Lung (tissue), 17 donors: ENCODE measurements at places on chromosomes 11 and 22.

- no peak for DNase-seq
Observed at GRCh38 chr11:102470251-102470650, 17.7 kb upstream of the TMEM123 start.

DNA sequence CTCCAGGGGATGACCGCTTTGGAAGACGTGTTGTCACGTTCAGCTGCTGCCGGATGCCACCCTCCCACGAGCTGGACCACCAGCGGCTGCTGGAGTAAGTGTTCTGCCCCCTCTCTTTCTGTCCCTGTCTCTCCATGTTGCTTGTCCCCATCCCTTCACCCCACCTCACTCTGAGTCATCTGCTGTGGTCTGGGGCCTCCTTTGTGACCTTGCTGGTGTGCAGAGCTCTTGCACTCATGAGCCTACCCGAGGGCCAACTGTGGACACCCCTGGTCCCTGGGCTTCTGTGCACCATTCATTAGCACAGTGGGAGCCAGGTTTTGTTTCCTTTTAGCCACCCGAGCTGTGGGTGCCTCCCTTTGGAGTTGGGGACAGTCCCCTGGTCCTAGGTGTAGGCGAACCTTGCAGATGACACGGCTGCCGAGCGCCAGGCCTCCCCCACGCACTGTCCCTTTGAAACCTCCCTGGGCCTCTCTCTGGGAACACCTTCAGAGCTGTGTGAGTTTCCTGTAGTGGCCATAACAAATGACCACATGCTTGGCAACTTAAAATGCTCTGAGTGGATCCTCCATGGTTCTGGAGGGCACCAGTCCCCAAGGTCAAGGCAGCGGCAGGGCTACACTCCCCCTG lies 49.8 kb downstream of the ARHGAP8 start:
- no peak for DNase-seq

DNA sequence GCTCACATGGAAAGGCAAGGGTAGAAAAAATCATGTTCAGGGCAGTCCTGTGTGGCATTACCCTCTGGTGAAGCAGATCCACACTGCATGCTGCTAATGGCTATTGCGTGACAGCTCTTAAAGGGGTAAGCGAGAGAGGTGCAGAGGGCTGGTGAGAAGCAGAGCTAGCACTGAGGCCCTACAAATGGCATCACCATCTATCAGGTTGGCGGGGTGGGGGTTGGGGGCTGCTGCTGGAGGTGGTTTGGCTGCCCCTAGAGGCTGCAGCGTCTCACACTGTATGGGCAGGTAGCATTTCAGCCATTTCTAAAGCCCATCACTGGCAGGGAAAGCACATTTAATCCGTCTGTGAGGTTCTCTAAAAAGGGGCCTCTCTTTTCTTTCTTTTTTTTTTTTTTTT lies 16.9 kb upstream of the TMA7B start:
- DNase-seq, result no peak

DNA sequence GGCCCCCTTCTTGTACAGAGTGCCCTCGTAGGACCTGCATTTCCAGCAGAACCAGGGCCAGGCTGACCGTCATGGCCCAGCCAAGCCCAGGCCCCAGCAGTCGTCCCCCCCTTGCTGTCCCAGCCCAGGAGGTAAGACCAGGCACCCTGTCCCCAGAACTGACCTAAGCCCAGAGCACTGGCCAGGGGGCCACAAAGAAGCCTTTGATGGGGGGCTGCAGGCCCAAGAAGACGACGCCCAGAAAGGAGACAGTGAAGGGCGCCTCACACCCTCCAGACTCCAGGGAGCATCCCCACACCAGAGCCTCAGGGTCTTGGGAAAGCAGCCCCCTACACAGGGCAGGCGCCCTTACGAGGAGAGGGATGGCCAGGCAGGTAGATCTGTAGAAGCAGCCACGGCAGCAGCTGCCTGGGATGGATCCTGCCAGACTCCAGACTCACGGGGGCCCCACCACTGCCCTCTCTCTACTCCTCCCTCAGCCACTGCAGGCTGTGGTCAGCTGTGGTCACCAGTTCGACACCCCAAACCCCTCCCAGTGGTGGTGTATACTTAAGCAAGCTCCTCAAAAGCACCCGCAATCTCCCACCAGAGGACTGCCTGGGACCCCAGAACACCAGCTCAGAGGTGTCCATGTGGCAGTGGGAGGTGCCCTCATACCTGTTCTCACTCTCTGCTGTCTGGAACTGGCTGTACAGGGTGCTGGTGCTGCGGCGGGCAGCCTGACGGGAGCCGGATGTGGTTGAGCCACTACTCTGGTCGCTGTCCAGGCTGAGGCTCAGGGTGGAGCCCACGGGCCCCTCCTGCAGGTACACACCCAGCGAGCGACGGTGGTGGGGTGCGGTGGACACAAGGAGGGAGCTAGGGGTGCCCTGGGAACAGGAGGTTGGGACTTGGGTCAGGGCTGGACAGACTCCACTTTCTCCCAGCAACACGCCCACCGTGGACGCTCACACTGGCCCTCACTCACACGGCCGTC lies 27.0 kb downstream of the SBF1 start:
- no peak for DNase-seq

DNA sequence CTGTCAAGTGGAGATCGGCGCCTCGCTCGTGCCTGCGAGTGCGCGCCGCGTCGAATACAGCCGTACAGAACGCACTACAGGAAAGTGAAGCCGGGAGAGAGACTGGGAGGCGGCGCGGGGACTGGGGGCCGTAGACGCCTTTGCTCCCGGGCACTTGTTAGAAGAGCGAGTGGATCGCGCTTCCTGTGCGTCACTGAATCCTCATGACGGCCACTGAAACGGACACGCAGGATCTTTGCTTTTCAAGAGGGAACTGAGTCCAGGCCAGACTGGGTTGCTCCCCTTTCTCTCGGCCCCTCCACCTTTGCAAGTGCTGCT lies 314 bp downstream of the RIC8A start:
- peak; percentile 59 for DNase-seq

DNA sequence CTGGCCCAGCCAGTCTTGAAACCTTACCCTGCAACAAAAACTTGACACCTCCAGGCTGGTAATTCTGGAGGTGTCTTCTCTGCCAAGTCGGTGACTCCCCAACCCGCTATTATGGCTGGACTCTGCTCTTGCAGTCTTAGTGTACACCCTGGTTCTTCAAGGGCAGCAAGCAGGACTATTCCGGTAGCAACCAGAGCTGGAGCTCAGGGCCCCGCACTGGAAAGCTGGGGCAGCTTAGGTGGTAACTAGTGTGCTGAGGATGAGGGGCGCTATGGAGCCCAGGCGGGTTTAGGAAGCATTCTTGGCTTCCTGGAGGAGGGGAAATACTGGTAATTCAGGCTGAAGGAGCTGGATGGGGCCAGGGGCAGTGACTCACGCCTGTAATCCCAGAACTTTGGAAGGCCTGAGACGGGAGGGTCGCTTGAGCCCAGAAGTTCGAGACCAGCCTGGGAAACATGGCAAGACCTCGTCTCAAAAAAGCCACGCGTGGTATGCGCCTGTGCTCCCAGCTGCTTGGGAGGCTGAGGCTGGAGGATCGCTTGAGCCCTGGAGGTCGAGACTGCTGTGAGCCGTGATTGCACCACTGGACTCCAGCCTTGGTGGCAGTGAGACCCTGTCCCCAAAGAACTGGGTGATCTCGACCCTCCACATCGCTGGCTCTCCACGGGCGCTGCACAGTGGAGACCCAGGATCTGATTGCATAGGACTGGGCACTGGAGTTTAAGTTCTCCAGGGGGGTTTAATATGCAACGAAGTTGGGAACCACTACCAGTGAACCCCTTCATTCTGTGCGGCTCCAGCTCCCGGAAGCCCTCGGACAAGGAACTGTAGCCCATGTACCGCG lies 10.6 kb upstream of the AIFM3 start:
- peak; percentile 24 for DNase-seq

DNA sequence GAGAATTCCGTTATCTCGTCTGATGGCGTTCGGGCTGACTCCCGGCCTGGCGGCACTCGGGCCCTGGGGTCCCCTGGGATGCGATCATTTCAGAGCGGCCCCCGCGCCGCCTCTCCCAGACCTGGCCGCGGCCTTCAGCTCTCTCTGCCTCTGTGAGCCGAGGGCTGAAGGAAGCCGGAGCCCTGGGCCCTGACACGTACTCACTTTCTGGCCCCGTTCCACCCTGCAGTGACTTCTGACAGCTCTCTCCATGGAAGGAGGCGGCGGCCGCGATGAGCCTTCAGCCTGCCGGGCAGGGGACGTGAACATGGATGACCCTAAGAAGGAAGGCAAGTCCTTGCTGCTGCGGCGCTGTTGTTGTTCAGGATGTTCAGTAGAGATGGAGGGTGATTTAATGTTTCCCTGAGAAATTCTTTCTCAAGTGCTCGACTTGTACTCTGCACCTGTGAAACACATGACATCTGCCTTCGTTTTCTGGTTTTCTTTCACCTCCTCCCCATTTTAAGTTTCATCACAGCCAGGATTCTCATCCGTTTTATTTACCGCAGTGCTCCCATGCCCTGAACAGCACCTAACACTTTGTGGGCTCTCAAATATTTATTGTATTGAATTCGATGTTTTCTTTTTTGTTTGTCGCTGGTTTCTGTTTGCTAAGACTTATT lies 612 bp downstream of the GTSE1 start:
- peak; percentile 23 for DNase-seq

DNA sequence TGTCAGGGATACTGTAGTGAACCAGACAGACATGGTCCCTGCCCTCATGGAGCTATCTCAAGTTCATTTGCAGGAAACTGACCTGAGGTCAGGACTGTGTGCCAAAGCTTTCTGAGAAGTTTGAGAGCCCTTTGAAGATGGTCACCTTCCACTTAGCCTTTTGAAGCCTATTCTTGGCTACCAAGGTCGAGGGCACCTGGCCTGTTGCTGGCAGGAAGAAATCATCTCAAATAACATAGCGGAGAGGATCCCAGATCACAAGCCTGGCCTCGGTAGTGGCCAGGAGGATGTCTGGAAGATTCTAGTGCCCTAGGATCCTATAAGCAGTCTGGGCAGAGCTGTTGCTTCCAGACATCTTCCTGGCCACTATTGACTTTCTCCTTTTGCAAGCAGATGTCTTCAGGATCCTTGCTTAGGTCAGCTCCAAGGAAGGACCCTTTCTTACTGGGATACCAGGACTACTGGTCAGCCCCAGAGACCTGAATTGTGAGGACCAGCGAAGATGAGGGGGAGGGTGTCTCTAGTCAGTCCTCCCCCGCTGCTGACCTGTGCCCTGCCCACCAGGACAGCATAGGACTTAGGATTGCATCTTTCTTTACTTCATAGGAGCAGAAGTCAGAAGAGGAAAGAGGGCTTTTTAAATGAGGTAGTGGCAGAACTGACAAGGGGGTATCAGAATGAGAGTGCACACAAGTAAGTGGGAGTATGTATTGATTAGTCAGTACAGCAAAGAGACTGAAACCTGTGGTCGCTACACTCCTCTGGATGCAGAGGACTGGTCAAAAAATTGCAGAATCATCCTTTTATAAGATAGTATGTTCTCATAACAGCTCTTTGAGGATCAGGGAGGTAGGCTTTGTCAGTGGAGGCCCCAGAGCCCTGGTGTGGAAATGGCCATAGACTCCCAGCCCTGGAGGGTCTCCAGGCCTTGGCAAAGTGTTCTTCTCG lies 94.8 kb downstream of the TEAD1 start:
- no peak for DNase-seq

DNA sequence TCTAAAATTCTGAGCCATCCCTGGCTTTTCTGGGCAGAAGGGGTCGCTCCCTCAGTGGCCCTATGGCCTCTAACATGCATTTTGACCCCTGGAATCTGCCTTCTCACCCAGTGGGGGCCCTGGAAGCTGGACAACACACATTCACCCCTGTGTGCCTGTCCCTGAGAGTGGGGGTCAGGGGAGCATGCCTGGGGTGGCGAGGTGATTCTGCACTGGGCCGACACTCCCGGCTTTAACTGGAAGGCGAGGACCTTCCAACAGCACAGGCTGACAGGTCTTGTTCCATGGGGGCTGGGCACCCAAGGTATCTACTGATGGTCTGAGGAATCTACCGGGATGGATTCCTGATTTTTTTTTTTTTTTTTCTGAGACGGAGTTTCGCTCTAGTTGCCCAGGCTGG lies 10.7 kb downstream of the PPM1F start:
- no peak for DNase-seq

DNA sequence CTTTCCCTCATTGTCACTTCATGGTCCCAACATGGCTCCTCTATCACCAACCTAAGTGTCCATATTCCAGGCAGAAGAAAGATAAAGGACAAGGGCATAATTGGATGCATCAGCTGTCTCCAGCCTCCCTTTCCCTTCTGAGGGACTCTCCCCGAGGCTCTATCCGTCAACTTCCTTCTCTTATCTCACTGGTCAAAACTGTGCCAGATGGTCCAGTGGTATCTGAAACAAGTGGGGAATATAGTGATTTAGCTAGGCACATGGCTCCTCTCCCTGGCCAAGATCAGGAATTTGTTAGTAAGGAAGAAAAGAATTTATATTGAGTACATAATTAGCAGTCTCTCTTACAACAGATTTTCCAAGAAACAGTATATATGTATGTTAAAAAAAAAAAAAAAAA lies 12.6 kb upstream of the SPON1 start:
- no peak for DNase-seq

GRCh38 chr11:59417023-59417422 lies 9.2 kb downstream of the OR5A2 start:
- DNase-seq, result no peak

GRCh38 chr22:49692499-49693225 lies 135.0 kb downstream of the BRD1 start:
- DNase-seq, result no peak

- no peak for DNase-seq
Observed at GRCh38 chr11:85758026-85758425, 52.9 kb downstream of the SYTL2 start.

DNA sequence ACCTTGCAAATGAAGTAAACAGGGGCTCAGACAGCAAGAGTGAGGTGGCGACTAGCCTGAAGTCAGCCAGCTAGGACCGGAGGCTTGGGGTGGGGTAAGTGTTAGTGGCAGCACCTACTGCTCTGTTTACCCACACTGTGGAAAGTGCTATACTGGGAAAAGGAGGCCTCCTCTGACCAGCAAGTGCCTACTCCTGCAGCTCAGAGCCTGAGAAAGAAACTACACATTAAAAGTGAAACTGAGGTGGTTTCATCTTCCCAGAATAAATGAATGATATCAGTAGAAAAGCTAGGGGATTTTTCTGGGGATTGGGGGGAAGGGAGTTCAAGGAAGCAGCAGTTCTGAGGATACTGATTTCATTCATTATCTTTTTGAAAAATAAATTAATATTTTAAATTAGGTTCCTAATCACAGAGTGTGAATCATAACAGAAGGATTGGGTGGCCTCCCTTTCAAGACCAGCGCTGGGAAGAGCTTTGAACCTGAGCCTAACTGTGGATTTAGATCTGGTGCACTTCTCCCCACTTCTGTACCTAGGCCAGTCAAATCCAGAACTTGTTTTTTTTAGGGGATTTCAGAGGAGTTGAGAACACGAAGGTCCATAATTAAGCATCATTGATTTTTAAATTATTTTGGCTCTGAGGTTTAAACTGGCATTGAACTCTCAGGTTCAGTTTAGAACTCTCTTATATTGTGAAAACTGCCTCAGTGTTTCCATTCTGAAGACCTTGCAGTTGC lies 48.1 kb upstream of the GRAMD1B start:
- no peak for DNase-seq

GRCh38 chr11:76738618-76739240 lies 44.4 kb upstream of the TSKU start:
- peak; percentile 38 for DNase-seq

GRCh38 chr22:37484480-37485394 lies 1.4 kb downstream of the MFNG start:
- DNase-seq, result no peak

GRCh38 chr11:60718524-60719316 lies 5.8 kb upstream of the MS4A18 start:
- no peak for DNase-seq
